CD8-positive, alpha-beta memory T cell (primary cell): ENCODE measurements at places on chromosomes 5 and 9. TPM values are rescaled to one million over a fixed set of nuclear protein-coding genes. Genes with fewer than 3 reads are reported as not detected.
A peak's percentile ranks its signal among the peaks of the same experiment; 100 is the strongest.

Gene IPPK
- total RNA-seq = 13.5 TPM

DNA sequence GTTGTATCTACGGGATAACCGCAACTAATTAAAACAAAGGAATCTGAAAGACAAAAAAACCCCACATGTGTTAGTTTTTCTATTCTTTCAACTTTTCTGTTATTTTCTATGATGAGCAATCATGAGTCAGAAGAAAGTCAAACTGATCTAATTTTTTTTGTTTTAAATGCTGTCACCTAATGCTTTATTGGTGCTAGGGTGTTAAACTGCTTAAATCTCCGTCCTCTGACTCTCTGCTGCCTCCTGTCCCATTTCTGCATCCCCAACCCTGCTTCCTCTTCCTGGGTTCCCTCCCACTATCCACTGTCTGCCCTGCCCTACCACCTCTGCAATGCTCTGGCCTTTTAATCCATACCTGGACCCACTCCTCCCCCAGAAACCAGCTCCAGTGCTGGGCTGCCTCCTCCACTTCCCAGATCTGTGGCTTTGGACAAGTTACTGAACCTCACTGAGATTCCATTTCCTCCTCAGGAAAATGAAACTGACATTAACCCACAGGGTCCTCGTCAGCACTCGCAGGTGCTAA lies 15.7 kb downstream of the PTPN3 start:
- H3K27me3 ChIP-seq = no peaks in the 10 kb centered on the region
- no peaks in the 10 kb centered on the region for H3K36me3 ChIP-seq
- DNase-seq = no peak
- no peak overlapping the region for H3K4me3 ChIP-seq

- no peak overlapping the region for H3K27ac ChIP-seq
- H3K4me3 ChIP-seq = no peak overlapping the region
Measured at GRCh38 chr5:158200619-158201018, 341.7 kb upstream of the CLINT1 start.

GRCh38 chr9:89527084-89527483 lies 29.2 kb upstream of the SEMA4D start:
- H3K27ac ChIP-seq = no peak overlapping the region
- no peaks in the 10 kb centered on the region for H3K36me3 ChIP-seq
- no peak for DNase-seq
- no peaks in the 10 kb centered on the region for H3K27me3 ChIP-seq
- peaks cover 99% of the 10 kb centered on the region for H3K4me1 ChIP-seq

DNA sequence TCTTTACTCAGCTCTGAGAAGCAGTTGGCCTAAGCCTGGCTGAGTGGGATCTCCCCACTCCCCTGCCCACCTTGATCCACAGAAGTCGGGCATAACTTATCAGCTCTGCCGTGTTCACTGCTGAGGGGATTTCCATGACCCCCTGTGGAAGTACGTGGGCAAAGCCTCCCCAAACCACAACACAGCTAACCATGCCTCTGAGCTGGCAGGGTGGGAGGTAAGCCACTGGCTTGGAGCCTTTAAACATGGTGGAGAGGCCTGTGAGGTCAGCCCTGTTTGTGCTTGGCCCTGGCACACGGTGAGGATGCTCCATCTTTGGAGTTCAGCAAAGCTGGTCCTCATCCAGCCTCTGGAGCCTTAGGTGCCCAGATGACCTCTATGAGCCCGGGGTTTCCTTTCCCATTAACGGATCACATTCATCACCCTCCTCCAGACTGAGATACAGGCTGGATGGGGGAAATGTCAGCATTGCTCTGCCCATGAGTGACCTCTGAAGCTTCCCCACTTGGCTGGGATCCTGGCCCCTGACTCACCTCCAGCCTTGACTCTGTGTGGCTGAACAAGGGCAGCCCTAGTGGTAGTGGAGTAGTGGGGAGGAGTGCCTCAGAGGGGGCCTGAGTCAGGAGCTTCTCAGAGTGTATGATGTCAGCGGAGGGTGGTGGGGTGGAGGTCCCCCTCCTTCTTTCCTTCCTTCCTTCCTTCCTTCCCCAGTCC lies 6.2 kb downstream of the PDLIM4 start:
- no peaks in the 10 kb centered on the region for H3K36me3 ChIP-seq
- no peak for DNase-seq
- no peak overlapping the region for H3K27ac ChIP-seq
- H3K27me3 ChIP-seq = no peaks in the 10 kb centered on the region
- H3K4me3 ChIP-seq = no peak overlapping the region

Gene RBM27
- 30.8 TPM for total RNA-seq

DNA sequence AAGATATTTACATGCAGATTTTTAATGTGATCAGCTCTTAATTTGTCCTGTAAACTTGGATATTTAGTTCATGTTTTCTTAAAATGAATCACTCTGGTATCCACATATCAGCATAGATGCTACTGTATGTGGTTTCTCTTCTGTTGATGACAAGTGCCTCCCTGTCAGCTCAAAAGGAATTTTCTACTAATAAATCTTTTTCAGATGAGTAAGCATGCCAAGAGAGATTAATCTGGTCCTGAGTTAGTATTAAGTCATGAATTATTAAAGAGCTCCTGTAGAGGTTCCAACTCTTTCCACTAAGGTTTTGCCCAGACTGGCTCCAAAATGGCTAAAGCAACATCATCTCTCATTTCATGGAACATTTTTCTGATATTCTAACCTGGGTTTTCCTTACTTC lies 129.2 kb downstream of the GOLPH3 start:
- H3K27ac ChIP-seq = no peak overlapping the region
- H3K4me1 ChIP-seq = no peaks in the 10 kb centered on the region
- H3K27me3 ChIP-seq = no peaks in the 10 kb centered on the region

GRCh38 chr5:93620487-93621326 lies 37.7 kb downstream of the NR2F1 start:
- peak overlapping the region; percentile 52 for H3K27ac ChIP-seq
- no peaks in the 10 kb centered on the region for H3K36me3 ChIP-seq
- peak overlapping the region; percentile 73 for H3K4me3 ChIP-seq
- DNase-seq = peak; percentile 66

Gene TLX3
- not detected for total RNA-seq

Gene LCN15
- not detected for total RNA-seq

- H3K27ac ChIP-seq = no peak overlapping the region
- H3K27me3 ChIP-seq = peaks cover 10% of the 10 kb centered on the region
- H3K4me3 ChIP-seq = no peak overlapping the region
- DNase-seq = no peak
Measured at GRCh38 chr9:71594541-71594940, 173.8 kb downstream of the CEMIP2 start.

GRCh38 chr5:22722491-22722890 lies 130.7 kb downstream of the CDH12 start:
- no peak for DNase-seq
- no peaks in the 10 kb centered on the region for H3K36me3 ChIP-seq
- H3K4me3 ChIP-seq = no peak overlapping the region
- H3K27ac ChIP-seq = no peak overlapping the region
- no peaks in the 10 kb centered on the region for H3K4me1 ChIP-seq

DNA sequence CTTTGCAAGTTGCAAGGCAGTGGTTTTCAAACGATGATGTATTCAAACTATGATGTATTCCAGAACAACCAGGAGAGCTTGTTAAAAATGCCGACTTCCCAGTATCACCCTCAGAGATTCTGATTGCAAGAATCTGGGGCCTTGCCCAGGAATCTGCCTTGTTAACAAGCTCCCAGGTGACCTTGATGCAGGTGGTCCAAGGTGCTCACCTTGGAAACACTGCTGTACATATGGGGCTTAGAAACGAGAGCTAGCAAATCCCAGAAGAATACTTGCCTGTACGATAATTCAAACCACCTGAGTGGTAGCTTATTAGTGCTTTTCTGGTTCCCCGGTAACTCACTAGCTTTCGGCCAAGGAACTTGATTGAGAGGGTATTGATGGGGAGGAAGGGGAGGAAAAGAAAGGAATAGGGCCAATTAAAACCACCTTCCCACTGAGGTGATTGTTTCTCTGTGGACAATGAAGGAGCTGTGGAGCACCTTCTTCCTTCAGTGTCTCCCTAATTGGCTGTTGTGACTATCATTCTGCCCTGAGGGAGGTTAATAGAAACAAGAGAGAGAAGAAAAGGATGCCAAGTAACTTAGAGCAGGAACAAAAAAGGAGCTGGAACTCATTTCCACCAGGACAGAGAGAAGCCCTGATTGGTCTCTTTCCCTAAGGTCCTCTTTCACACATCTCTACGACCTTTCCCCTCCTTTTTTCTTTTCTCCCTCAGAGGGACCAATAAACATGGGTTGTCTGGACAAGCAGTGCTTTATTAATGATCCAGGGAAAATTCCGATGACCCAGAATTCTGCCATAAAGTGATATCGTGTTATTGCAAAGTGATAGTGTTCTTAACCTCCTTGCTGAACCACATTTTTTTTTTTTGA lies 218.8 kb downstream of the TMEM167A start:
- H3K27me3 ChIP-seq = no peaks in the 10 kb centered on the region
- no peak overlapping the region for H3K27ac ChIP-seq
- DNase-seq = no peak
- no peaks in the 10 kb centered on the region for H3K36me3 ChIP-seq
- no peak overlapping the region for H3K4me3 ChIP-seq
- no peaks in the 10 kb centered on the region for H3K4me1 ChIP-seq

Gene ALDH1A1
- 0.62 TPM for total RNA-seq

Gene CYFIP2
- total RNA-seq = 259 TPM

- H3K4me1 ChIP-seq = no peaks in the 10 kb centered on the region
- DNase-seq = no peak
- H3K27ac ChIP-seq = no peak overlapping the region
- H3K36me3 ChIP-seq = peaks cover 12% of the 10 kb centered on the region
Measured at GRCh38 chr9:98234245-98234825, 21.1 kb downstream of the TBC1D2 start.

- peaks cover 63% of the 10 kb centered on the region for H3K27me3 ChIP-seq
- H3K4me1 ChIP-seq = peaks cover 22% of the 10 kb centered on the region
Measured at GRCh38 chr5:73233461-73234203, 60.6 kb downstream of the TMEM174 start.

Gene RIOK2
- total RNA-seq = 45.9 TPM

GRCh38 chr9:638152-638551 lies 203.3 kb upstream of the DMRT1 start:
- no peak overlapping the region for H3K4me3 ChIP-seq
- no peak overlapping the region for H3K27ac ChIP-seq
- H3K36me3 ChIP-seq = no peaks in the 10 kb centered on the region
- H3K4me1 ChIP-seq = no peaks in the 10 kb centered on the region
- H3K27me3 ChIP-seq = no peaks in the 10 kb centered on the region

- H3K4me1 ChIP-seq = peaks cover 96% of the 10 kb centered on the region
- DNase-seq = peak; percentile 81
- H3K27me3 ChIP-seq = no peaks in the 10 kb centered on the region
- H3K27ac ChIP-seq = peak overlapping the region; percentile 65
Measured at GRCh38 chr5:170278611-170279458, 18.7 kb downstream of the LCP2 start.

Gene TAS2R1
- total RNA-seq = not detected

GRCh38 chr5:147939431-147940114 lies 33.2 kb upstream of the C5orf46 start:
- no peak overlapping the region for H3K4me3 ChIP-seq
- H3K36me3 ChIP-seq = no peaks in the 10 kb centered on the region

DNA sequence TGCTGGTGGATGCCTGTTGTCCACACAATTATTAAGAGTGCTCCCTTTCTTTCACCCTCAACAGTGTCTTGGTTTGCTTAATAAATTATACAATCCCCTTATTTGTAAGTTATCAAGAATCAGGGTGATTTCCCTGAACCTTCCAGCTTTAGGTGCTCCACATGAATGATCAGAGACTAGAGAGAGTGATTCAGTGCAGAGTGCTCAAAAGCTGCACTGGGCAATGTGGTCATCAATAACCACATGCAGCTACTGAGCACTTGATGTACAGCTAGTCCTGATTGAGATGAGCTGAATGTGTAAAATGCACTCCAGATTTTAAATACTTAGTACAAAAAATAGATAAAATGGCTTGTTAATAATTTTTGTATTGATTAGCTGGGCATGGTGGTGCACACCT lies 76.8 kb upstream of the TRIO start:
- H3K4me3 ChIP-seq = no peak overlapping the region
- no peaks in the 10 kb centered on the region for H3K27me3 ChIP-seq
- no peaks in the 10 kb centered on the region for H3K4me1 ChIP-seq
- no peak overlapping the region for H3K27ac ChIP-seq

GRCh38 chr9:121944711-121945191 lies 148.4 kb downstream of the TTLL11 start:
- H3K36me3 ChIP-seq = no peaks in the 10 kb centered on the region
- H3K4me3 ChIP-seq = no peak overlapping the region

Gene EMB
- total RNA-seq = 140 TPM

DNA sequence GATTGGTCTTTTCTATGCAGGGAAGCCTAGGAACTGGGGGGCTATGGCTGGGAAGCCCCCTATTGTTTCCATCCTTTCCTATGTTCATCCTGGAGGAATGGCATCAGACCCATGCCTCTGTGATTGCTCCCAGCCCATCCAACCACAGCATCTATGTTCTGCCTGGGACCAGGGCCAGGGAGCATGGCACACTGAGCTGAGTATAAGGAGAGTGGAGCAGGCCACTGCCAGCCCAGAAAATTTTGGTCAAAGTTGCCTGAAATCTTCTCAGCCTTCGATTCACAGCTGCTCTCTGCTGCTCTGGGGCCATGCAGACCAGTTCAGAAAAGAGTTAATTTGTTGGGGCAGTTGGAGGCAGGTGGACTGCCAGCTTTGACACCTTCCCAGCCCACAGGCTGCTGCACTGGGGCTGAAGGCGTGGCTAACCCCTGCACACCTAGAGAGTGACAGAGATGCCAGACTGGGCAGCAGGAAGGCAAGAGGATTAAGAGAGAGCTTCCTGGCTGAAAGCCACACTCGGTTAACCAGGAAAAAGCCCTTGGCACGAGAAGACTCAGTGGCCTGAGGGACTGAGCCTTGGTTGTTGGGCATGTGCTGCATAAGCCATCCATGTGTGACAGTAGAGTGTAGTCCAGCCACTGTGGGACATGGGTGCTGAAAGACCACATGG lies 12.1 kb downstream of the TGFBI start:
- no peak overlapping the region for H3K4me3 ChIP-seq
- H3K27ac ChIP-seq = no peak overlapping the region
- H3K4me1 ChIP-seq = peaks cover 23% of the 10 kb centered on the region
- no peaks in the 10 kb centered on the region for H3K27me3 ChIP-seq

GRCh38 chr5:168612123-168612522 lies 33.0 kb upstream of the PANK3 start:
- H3K36me3 ChIP-seq = no peaks in the 10 kb centered on the region
- no peaks in the 10 kb centered on the region for H3K27me3 ChIP-seq

DNA sequence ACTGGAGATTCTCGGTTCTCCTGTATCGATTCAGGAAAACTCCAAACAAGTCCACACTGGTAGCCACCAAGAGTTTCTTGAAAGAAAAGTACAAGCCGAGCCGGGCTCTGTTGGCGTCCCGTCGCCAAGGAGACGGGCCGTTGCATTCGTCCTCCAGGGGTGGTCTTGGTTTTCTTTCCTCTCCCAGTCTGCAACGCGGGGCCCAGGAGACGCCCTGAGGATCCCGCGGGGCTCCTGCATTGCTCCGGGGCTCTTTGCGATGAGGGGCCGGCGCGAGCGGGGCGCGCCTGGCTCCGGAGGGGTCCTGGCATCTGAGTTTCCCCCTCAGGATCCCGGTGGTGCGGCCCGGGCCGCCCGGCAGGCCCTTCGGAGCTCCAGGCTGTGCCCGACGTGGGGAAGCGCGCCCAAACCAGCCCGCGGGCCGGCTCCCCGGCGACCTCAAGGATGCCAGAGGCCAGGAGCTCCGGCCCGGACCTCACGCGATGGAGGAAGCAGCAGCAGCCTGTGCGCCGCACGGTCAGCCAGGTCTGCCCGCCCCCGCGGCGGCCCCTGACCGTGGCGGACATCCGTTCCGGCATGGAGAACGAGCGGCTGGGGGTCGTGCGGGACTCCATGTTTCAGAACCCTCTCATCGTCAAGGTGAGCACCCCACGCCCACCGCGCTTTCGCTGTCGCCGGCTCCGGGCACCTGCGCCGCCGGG lies at the start of gene CFAP77:
TSS of gene CFAP77 (plus strand) at position 384 of the 701 bp plus-strand sequence. CDS start at position 445, 61 bp downstream.
- H3K4me1 ChIP-seq = peaks cover 47% of the 10 kb centered on the region
- peaks cover 32% of the 10 kb centered on the region for H3K27me3 ChIP-seq
- H3K27ac ChIP-seq = no peak within 1 kb of the TSS
- H3K4me3 ChIP-seq = peak within 1 kb of the TSS; percentile 40
- no peak for DNase-seq
- H3K36me3 ChIP-seq = no peaks in the 10 kb centered on the region
